ENCODE measurements at places on chromosomes 5 and 9.

GRCh38 chr5:83653669-83654068 lies 67.0 kb downstream of the HAPLN1 start:
- DNase-seq: no peak

DNA sequence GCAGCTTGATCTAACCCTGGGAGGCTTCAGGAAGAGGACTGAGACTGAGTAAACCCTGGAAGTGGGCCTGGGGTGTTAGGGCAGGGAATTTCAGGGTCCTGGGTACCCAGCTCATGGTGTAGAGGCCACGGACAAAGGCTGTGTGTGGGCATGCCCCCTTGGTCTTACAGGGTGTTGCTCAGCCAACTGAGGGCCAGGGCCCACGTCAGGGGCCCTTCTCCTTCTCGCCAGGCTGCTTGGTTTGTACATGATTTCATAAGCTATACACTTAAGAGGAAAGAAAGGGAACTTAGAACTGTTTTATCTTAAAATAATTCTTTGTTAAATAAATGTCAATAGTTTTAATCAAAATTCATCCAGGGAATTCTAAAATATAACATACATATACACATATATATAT lies 95.4 kb downstream of the TLE4 start:
- no peak for DNase-seq

- DNase-seq: no peak
These were observed 68.4 kb downstream of the ANKRD33B start for GRCh38 chr5:10632110-10632761.

GRCh38 chr9:113589890-113590289 lies 126.4 kb downstream of the RGS3 start:
- no peak for DNase-seq

GRCh38 chr5:647727-648126 lies 35.6 kb downstream of the CEP72 start:
- DNase-seq: no peak

- peak; percentile 94 for DNase-seq
These were observed at the start of gene PTGES2 for GRCh38 chr9:128127568-128127989. Gene PTGES2 (minus strand): TSS chr9:128127729. CDS start chr9:128127717, 12 bp downstream.

DNA sequence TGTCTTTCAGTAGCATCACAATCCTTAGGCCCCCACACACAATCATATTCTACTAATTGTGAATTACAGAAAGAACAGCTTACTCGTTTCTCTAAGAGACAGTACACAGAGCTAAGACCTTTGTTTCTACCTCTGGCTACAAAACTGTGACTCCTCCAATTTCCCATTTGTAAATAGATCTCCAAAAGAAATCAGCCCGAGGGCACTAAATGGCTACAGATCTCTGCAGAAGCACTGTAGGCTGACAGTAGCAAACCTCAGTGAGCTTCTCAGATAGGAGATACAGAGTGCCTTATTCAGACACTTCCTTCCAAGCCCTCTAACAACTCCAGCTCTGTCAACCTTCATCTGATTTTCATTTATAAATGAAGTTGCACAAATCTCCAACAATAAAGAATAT lies 51.0 kb downstream of the EFNA5 start:
- DNase-seq: no peak

- DNase-seq: no peak
These were observed 2.0 kb downstream of the CLK4 start for GRCh38 chr5:178624631-178625546.
